ENCODE measurements at places on chromosomes 3 and 15.

DNA sequence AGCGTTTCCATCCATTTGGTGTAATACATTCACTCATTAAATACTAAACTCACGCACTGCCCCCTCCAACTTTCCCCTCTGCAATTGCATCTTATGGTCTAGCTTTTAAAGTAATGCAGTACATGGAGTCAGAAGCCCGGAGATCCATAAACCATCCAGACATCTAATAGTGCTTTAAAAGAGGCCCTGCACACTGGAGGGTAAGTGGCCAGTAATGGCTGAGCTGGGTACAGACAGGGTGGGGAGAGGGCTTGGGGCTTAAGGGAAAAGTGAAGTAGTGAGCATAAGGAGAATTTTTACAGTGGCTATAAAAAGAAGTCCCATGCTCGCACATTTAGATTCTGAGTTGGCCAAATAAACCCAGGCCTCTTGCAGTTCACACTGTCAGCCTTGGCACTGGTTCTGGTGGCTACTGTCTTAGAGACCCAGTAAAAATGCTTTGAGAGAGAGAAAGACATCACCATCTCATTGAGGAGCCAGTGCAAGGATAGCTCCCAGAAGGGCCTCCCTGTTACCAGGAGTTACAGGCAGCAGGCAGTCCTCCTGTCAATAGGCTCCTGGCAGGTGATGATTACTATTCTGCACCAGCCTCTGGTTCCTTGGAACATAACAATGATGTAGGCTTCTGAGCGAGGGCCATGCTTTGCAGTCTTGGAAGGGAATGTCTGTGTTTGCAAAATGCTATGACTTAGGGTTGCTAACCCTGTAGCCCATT is 112.6 kb upstream of the NEO1 start:
- no peak for DNase-seq

DNA sequence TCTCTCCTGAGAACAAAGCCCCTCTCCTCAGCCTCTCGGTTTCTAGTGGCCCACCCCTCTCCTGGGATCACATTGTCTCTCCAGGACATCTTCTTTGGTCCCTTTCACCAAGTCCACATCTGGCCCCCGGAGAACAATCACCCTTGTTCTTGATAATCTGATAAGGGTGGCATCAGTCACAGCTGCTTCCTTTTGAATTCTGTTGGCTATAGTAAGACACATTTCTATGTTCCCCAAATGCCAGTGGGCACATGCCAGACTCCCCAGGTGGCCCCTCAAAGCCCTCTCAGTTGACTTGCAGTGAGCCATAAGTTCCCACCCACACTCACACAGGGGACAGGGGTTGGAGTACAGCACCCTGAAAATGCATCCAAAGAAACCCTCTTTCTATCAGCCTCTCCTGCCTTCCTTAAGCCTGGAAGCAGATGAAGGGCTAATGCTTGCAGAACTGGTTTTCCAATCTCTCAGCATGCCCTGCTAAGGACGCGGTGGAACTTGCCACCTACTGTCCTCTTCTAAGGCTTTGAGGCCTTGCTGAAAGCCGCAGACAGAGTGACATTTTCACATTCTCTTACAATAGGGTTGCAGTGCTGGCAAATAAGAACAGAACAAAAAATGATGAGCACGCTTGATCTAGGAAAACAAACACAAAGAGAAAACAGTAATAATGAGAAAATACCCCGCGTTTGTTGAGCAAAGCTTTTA is 101.3 kb upstream of the SLCO3A1 start:
- DNase-seq: no peak

- DNase-seq: no peak
Observed at GRCh38 chr3:123314359-123315270, 112.9 kb downstream of the SEC22A start.

GRCh38 chr15:101488300-101489164 is 975 bp downstream of the PCSK6 start:
- no peak for DNase-seq

- DNase-seq: no peak
Observed at GRCh38 chr3:160829486-160830009, 73.5 kb downstream of the PPM1L start.

- DNase-seq: no peak
Observed at GRCh38 chr3:99957151-99957796, 139.6 kb downstream of the CMSS1 start.

GRCh38 chr15:96276438-96277210 is 53.9 kb upstream of the NR2F2 start:
- no peak for DNase-seq

DNA sequence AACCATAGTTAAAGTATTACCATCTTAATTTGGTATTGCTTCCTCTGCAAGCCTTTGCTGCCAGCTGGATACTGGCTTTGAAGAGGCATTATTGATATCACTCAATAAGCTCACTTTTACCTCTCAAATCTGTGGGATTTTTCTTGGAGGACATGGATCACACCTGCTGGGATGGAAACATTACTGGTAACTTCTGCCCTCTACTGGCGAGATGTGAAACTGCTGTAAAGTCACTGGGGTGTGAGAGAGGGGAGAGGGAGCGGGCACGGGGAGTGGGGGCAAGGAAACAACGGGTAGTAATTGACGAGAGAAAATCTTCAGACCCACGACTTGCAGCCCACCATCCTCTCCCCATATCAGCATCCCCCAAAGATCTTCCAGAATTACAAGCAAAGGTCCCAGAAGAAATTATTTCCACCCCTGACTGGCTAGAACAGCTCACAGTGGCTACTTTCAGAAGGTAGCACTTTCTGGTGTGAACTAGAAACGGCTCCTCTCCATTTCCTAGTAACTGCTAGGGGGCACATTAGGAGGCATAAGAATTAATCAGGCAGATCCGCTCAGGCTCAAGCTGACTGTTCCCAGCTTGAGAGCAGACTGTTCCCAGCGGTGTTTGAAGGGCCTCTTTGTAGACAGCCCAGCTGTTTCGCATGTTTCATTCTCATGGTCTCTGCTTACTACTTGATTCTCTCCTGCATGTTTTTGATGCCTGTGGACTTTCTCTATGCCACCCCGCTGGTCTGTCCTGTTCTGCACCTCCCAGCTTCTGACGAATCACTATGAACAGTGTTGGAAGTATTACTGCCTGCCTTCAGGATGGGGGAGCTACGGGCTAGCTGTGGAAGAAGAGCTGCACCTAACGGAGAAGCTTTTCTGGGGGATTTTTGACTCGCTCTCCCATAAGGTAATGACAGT is 230.4 kb upstream of the CHRM5 start:
- no peak for DNase-seq

DNA sequence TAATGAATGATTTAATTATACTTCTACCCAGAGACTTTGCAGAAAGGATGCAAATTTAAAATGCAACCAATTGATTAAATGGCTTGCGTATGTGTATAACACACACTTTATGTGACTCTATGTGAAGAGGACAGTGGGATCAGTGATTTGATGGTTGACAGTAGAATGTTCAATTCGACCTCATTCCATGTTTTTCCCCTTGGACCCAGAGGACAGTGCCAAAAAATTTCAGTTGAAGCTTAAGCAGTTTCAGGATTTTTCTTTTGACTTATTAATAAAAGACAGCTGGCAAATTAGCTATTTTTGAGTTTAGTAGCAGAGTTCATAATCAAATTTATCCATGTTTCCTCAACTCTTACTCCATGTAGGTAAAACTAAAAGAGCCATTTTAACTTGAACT is 742.4 kb upstream of the NR2F2 start:
- DNase-seq: no peak

DNA sequence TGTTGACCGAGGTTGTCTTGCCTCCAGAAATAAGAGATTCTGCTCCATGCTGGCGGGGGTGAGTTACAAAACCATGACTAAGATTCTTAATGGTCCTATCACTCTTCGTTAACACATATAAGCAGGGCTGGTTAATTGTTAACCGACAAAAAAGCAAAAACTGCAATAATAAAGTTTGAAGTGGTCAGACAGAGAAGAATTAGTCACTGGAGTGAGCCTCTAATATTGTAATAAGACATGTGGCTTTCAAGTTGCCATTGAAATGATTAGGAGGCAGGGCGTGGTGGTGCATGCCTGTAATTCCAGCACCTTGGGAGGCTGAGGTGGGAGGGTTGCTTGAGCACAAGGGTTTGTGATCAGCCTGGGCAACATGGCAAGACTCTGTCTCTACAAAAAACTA is 78.4 kb upstream of the NR2F2 start:
- DNase-seq: no peak

- no peak for DNase-seq
Observed at GRCh38 chr15:60343221-60343970, 54.4 kb downstream of the ANXA2 start.

GRCh38 chr3:157081626-157082210 is 78.2 kb downstream of the CCNL1 start:
- DNase-seq: peak; percentile 83

- no peak for DNase-seq
Observed at GRCh38 chr3:116037954-116038911, 407.1 kb downstream of the LSAMP start.

- DNase-seq: no peak
Observed at GRCh38 chr3:69699183-69699582, 40.1 kb upstream of the MITF start.

GRCh38 chr3:23761440-23761896 is 44.3 kb upstream of the UBE2E1 start:
- DNase-seq: no peak

DNA sequence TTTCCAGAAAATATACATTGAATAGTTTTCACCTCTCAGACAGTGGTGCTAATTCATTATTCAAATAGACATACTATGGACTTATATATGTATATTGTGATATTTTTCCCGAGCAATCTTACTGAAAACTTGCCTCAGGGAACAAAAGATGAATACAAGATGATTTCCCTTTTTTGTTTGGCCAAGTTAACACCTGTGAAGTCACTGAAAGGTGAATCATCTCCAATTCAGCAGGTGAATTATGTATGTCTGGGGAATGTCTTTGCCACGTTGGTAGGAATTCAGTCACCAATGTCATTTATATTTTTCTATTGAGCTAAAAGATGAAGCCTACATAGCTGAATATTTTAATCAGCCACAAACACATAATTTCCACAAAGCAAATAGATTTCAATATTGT is 88.2 kb downstream of the GPR156 start:
- no peak for DNase-seq

- DNase-seq: no peak
Observed at GRCh38 chr15:35565901-35566300, 19.9 kb upstream of the DPH6 start.

DNA sequence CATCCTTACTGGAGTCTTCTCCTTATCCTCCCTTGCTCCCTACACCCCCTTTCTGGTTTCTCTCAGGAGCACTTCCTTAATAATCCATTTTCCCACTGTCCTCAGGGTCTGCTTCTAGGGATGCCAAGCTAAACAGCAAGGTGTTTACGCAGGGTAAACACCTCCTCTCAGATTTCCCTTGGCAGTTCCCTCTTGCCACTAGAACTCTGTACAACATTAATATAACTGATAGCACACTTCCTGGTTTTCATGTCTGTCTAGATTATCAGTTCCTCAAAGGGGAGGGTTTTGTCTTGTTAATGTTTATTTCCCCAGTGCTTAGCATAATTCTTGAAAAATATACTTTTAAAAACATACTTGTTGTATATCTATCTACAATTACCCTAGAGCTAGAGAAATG is 118.0 kb upstream of the SLC24A5 start:
- DNase-seq: no peak

GRCh38 chr3:172707030-172707429 is 3.8 kb downstream of the NCEH1 start:
- no peak for DNase-seq

DNA sequence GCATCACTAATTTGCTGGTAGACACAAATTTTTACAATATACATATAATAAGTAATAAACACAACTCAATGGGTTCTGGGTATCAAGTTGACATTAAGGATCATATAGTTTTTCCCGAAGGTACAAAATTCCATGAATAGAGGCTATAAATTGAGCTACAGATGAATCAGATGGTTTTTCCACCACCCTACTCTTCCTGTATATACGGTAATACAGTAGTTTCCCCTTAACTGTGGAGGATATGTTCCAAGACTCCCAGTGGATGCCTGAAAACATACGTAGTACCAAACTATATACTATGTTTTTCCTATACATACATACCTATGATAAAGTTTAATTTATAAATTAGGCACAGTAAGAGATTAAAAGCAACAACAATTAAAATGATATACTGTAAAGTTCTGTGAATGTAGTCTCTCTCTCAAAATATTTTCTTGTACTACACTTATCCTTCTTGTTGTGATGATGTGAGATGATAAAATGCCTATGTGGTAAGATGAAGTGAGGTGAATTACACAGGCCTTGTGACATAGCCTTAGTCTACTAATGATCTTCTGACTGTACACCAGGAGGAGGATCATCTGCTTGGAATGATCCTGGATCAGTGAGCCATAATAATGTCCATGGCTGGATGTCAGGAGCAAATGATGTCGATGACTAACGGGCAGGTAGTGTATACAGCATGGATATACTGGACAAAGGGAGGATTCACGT is 116.7 kb downstream of the NR1I2 start:
- DNase-seq: no peak

DNA sequence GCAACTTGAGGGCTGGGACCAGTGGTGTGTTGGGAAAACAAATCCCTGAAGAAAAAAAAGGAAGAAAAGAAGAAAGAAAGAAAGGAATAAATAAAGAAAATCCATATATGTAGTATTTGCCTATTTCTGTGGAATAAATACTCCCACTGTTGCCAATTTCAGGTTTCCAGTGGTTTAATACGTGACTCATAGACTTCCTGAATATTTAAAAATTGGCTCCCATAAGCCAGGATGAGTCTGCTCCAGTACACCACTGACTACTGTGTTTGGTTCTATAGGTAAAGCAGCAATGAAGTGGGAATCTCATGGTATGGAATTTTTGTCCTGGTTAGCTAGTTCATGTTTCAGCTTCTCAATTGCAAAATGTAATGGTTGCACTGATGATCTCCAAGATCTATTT is 31.6 kb downstream of the PYDC2 start:
- DNase-seq: no peak

GRCh38 chr15:81337713-81338157 is 13.8 kb upstream of the STARD5 start:
- no peak for DNase-seq
